Activated B cell treated with CpG ODN at 0.5 μM for 24 hours (primary cell): ENCODE measurements at places on chromosomes 2 and 18.
A peak's percentile ranks its signal among the peaks of the same experiment; 100 is the strongest.

GRCh38 chr18:31990823-31991222, 27.8 kb upstream of the RNF125 start:
- peak overlapping the region; percentile 30 for H3K27ac ChIP-seq
- DNase-seq = no peak
- no peaks in the 10 kb centered on the region for H3K36me3 ChIP-seq
- peaks cover 13% of the 10 kb centered on the region for H3K4me1 ChIP-seq
- no peaks in the 10 kb centered on the region for H3K27me3 ChIP-seq

GRCh38 chr18:30991397-30991796, 51.1 kb downstream of the DSC3 start:
- no peaks in the 10 kb centered on the region for H3K36me3 ChIP-seq
- no peak overlapping the region for H3K4me3 ChIP-seq
- H3K27ac ChIP-seq = no peak overlapping the region
- no peaks in the 10 kb centered on the region for H3K27me3 ChIP-seq
- no peaks in the 10 kb centered on the region for H3K4me1 ChIP-seq

DNA sequence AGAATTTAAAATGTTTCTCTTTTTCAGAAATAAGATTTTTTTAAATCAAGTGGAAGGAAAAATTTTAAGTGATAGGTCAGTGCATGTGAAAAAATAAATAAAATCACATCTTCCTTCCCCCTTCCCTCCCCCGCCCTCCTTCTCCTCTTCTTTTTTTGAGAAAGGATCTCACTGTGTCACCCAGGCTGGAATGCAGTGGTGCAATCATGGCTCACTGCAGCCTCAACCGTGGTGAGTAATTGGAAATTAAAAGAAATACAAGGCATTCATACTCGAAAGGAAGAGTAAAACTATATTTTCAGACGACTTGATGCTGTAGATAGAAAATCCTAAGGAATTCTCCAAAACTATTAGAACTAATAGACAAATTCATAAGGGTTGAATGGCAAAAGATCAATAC, 16.9 kb upstream of the CRACDL start:
- H3K4me1 ChIP-seq = no peaks in the 10 kb centered on the region
- H3K4me3 ChIP-seq = no peak overlapping the region
- no peak overlapping the region for H3K27ac ChIP-seq

GRCh38 chr2:238854699-238855229, 6.9 kb downstream of the TWIST2 start:
- H3K27ac ChIP-seq = no peak overlapping the region
- peaks cover 5% of the 10 kb centered on the region for H3K4me1 ChIP-seq
- H3K4me3 ChIP-seq = no peak overlapping the region
- peaks cover 28% of the 10 kb centered on the region for H3K27me3 ChIP-seq

- peak overlapping the region; percentile 84 for H3K27ac ChIP-seq
- H3K27me3 ChIP-seq = no peaks in the 10 kb centered on the region
- peak overlapping the region; percentile 64 for H3K4me3 ChIP-seq
Observed at GRCh38 chr2:60498816-60499429, 54.5 kb downstream of the BCL11A start.

- H3K27ac ChIP-seq = no peak overlapping the region
- H3K27me3 ChIP-seq = peaks cover 3% of the 10 kb centered on the region
- DNase-seq = no peak
- no peaks in the 10 kb centered on the region for H3K4me1 ChIP-seq
- no peak overlapping the region for H3K4me3 ChIP-seq
Observed at GRCh38 chr2:241532733-241533601, 24.6 kb upstream of the STK25 start.

DNA sequence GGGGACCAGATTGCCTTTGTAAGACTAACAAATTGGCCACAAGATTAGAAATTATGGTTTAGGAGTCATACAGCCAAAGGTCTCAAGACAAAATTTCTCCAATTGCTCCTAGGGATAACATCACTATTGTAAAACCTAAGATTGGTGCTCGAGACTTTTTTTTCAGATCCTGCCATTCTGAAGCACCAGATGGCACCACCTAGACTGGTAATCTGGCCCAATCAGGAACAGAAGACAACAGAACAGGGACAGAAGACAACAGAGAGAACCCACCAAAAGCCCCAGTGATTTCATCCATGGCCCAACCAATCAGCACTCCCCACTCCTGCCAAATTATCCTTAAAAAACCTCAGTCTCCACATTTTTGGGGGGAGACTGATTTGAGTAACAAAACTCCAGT, 66.8 kb downstream of the LINC00305 start:
- no peak overlapping the region for H3K4me3 ChIP-seq
- no peaks in the 10 kb centered on the region for H3K36me3 ChIP-seq
- no peak for DNase-seq
- H3K4me1 ChIP-seq = no peaks in the 10 kb centered on the region

GRCh38 chr2:43013821-43014345, 212.5 kb downstream of the ZFP36L2 start:
- H3K27me3 ChIP-seq = peaks cover under 1% of the 10 kb centered on the region
- DNase-seq = no peak
- no peak overlapping the region for H3K4me3 ChIP-seq
- H3K27ac ChIP-seq = no peak overlapping the region
- H3K36me3 ChIP-seq = no peaks in the 10 kb centered on the region

GRCh38 chr2:68831686-68832232, 39.4 kb downstream of the BMP10 start:
- peak overlapping the region; percentile 96 for H3K27ac ChIP-seq
- H3K27me3 ChIP-seq = no peaks in the 10 kb centered on the region
- peaks cover 18% of the 10 kb centered on the region for H3K36me3 ChIP-seq
- H3K4me1 ChIP-seq = peaks cover 91% of the 10 kb centered on the region
- no peak for DNase-seq

DNA sequence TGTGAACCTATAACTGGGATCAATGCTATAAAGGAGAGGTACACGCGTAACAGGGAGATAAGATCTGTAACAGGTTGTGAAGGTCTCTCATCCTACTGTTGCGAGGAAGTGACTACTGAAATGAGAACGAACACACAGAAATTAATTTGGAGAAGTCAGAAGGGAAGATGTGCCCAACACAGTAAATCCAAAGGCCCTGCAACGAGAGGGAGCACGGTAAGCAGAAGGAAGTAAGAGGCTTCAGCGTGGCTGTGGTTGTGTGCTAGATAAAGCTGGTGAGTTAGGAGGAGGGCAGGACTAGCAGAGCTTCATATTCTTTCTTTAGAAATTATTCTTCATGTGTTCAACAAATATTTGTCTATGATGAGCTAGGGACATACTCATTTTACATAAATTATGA, 2.5 kb upstream of the ATG16L1 start:
- H3K27ac ChIP-seq = no peak overlapping the region
- no peak for DNase-seq
- no peak overlapping the region for H3K4me3 ChIP-seq
- H3K36me3 ChIP-seq = peaks cover 12% of the 10 kb centered on the region

- no peaks in the 10 kb centered on the region for H3K4me1 ChIP-seq
- no peak for DNase-seq
- no peak overlapping the region for H3K4me3 ChIP-seq
- no peaks in the 10 kb centered on the region for H3K27me3 ChIP-seq
- H3K27ac ChIP-seq = no peak overlapping the region
Observed at GRCh38 chr2:167196461-167197252, 308.4 kb downstream of the XIRP2 start.

GRCh38 chr18:62715759-62716615, 646 bp downstream of the PHLPP1 start:
- peaks cover 3% of the 10 kb centered on the region for H3K36me3 ChIP-seq
- H3K4me1 ChIP-seq = peaks cover 41% of the 10 kb centered on the region
- peak overlapping the region; percentile 91 for H3K4me3 ChIP-seq

- H3K4me3 ChIP-seq = no peak overlapping the region
- peaks cover 79% of the 10 kb centered on the region for H3K4me1 ChIP-seq
- no peak for DNase-seq
- peak overlapping the region; percentile 93 for H3K27ac ChIP-seq
- peaks cover 33% of the 10 kb centered on the region for H3K36me3 ChIP-seq
Observed at GRCh38 chr2:105771836-105772235, 27.1 kb downstream of the NCK2 start.

DNA sequence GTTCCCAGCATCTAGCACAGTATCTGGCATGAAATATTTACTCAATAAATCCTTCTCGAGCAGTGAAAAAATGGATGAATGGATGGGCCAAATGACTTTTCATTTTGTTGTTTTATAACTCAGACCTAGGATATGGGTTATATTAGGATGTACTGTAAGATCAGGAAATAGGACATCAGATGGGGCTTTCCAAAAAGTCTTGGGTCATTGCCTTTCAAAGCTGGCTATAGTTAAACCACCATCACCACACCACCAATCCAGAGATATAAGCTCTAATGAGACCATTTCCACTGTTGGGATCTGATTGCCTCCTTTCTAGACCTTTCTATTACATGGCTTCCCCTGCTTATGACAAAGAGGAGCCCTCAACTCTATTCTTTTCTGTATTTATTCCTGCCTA, 525.0 kb upstream of the TCF4 start:
- no peaks in the 10 kb centered on the region for H3K36me3 ChIP-seq
- no peak for DNase-seq
- H3K27ac ChIP-seq = peak overlapping the region; percentile 44
- H3K4me1 ChIP-seq = peaks cover 50% of the 10 kb centered on the region
- H3K27me3 ChIP-seq = no peaks in the 10 kb centered on the region

- H3K4me1 ChIP-seq = no peaks in the 10 kb centered on the region
- H3K4me3 ChIP-seq = no peak overlapping the region
- no peak for DNase-seq
- no peak overlapping the region for H3K27ac ChIP-seq
- no peaks in the 10 kb centered on the region for H3K36me3 ChIP-seq
Observed at GRCh38 chr2:120419073-120419472, 73.1 kb downstream of the INHBB start.

- H3K4me1 ChIP-seq = peaks cover 56% of the 10 kb centered on the region
- H3K27me3 ChIP-seq = no peaks in the 10 kb centered on the region
- peaks cover 10% of the 10 kb centered on the region for H3K36me3 ChIP-seq
- peak within 1 kb of the TSS; percentile 96 for H3K27ac ChIP-seq
- DNase-seq = peak; percentile 63
Observed at GRCh38 chr2:225041851-225042799, at the start of gene DOCK10. Gene DOCK10 (minus strand): TSS chr2:225042468. CDS start chr2:225042374, 94 bp downstream.
